ENCODE measurements at places on chromosomes 3 and 15.

DNA sequence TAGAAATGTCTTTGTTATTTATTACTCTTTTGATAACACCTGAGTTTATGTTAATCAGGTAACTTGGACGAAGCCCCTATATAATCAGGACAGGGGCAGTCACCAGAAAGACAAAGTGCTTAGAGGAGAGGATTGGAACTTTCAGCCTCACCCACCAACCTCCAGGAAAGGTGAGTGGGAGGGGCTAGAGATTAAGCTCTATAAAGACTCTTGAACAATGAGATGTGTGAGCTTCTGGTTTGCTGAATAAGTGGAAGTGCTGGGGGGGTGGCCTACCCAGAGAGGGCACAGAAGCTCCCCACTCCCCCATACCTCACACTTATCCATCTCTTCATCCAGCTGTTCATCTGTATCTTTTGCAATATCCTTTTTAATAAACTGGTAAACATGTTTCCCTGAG is 73.9 kb downstream of the TTBK2 start:
- H3K4me1 ChIP-seq, result no peaks in the 10 kb centered on the region
- DNase-seq, result no peak
- no peaks in the 10 kb centered on the region for H3K36me3 ChIP-seq
- no peak overlapping the region for H3K27ac ChIP-seq

DNA sequence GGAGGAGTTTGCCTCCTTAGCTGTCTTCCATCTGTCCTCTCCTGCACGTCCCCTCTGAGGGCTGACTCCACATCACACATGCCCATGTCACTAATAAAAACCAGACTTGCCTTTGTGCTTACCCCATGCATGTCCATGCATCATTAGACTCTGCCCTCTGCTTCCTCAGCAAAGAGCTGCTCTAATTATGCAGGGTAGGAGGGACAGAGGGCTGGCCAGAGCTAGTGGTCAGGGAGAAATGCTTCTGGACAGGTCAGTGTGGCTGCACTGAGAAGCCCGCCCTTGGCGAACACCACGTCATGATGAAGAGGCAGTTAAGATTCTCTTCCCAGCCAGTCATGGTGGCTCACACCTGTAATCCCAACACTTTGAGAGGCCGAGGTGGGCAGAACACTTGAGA is 8.9 kb downstream of the CA12 start:
- no peaks in the 10 kb centered on the region for H3K27me3 ChIP-seq
- H3K4me3 ChIP-seq, result peak overlapping the region; percentile 27
- DNase-seq, result peak; percentile 52
- H3K4me1 ChIP-seq, result peaks cover 47% of the 10 kb centered on the region
- no peaks in the 10 kb centered on the region for H3K36me3 ChIP-seq

DNA sequence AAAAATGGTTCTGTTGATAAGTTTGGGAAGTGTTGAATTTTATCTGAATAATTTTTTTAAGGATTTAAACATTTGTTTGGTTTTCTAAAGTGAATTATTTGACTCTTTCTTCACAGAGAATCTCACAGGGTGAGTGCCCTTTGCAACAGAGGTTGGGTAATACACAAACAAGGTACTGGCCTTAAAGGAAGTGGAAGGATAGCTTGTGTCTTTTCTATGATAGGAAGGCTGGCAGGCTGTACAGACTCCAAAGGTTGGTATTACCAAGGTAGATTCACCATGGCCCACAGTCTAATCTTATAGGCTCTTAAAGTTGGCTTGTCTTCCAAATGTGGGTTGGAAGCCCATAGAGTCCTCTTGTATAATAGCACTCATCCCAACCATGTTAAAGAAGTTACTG is 311.5 kb downstream of the SV2B start:
- H3K4me1 ChIP-seq, result peaks cover 4% of the 10 kb centered on the region
- no peaks in the 10 kb centered on the region for H3K36me3 ChIP-seq
- no peaks in the 10 kb centered on the region for H3K27me3 ChIP-seq
- no peak overlapping the region for H3K27ac ChIP-seq
- H3K4me3 ChIP-seq, result no peak overlapping the region

GRCh38 chr15:94235646-94236045 is 4.3 kb downstream of the MCTP2 start:
- no peaks in the 10 kb centered on the region for H3K4me1 ChIP-seq
- peaks cover 8% of the 10 kb centered on the region for H3K27me3 ChIP-seq
- no peaks in the 10 kb centered on the region for H3K36me3 ChIP-seq
- no peak overlapping the region for H3K4me3 ChIP-seq
- no peak for DNase-seq
- H3K27ac ChIP-seq, result no peak overlapping the region

- H3K36me3 ChIP-seq, result no peaks in the 10 kb centered on the region
- no peak for DNase-seq
- H3K27ac ChIP-seq, result no peak overlapping the region
- H3K27me3 ChIP-seq, result no peaks in the 10 kb centered on the region
- H3K4me3 ChIP-seq, result no peak overlapping the region
These were observed 21.5 kb downstream of the CD86 start for GRCh38 chr3:122076491-122077292.

GRCh38 chr15:99130765-99131440 is 26.0 kb downstream of the SYNM start:
- no peak overlapping the region for H3K27ac ChIP-seq
- H3K4me3 ChIP-seq, result no peak overlapping the region
- H3K36me3 ChIP-seq, result no peaks in the 10 kb centered on the region
- no peak for DNase-seq
- no peaks in the 10 kb centered on the region for H3K27me3 ChIP-seq
- peaks cover 25% of the 10 kb centered on the region for H3K4me1 ChIP-seq

- no peaks in the 10 kb centered on the region for H3K4me1 ChIP-seq
- DNase-seq, result no peak
- no peaks in the 10 kb centered on the region for H3K27me3 ChIP-seq
- H3K27ac ChIP-seq, result no peak overlapping the region
- no peak overlapping the region for H3K4me3 ChIP-seq
These were observed 405.5 kb upstream of the CNTN4 start for GRCh38 chr3:1693145-1693544.

- H3K27me3 ChIP-seq, result no peaks in the 10 kb centered on the region
- no peak overlapping the region for H3K27ac ChIP-seq
- no peak overlapping the region for H3K4me3 ChIP-seq
- no peaks in the 10 kb centered on the region for H3K4me1 ChIP-seq
- no peaks in the 10 kb centered on the region for H3K36me3 ChIP-seq
- peak; percentile 63 for DNase-seq
These were observed 260.4 kb upstream of the KCNMB2 start for GRCh38 chr3:178275793-178276192.

DNA sequence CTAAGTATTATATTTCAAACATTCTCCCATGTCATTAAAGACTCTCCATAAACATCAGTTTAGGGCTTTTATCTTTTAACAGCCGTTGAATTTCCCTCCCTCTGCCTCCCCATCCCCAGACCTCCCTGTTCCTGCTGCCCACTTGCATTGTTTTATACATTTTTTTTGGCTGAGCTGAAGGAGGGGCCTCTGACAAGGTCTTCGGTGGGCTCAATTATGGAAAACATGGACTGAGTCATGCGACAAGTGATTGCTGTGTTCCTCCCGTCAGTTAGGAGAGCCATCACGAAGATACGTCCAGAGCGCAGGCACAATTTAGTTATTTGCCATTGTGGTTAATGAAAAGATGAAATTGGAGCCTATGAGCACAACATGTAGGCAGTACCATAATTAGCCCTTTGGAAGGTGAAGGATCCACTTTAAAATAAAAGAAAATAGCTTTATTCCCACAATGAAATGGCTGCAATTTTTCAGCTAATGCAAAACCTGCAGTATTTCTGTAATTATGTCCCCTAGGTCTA is 12.0 kb upstream of the NMNAT3 start:
- H3K27ac ChIP-seq, result no peak overlapping the region
- H3K4me1 ChIP-seq, result no peaks in the 10 kb centered on the region
- H3K4me3 ChIP-seq, result no peak overlapping the region
- peaks cover 9% of the 10 kb centered on the region for H3K27me3 ChIP-seq
- H3K36me3 ChIP-seq, result no peaks in the 10 kb centered on the region
- no peak for DNase-seq

DNA sequence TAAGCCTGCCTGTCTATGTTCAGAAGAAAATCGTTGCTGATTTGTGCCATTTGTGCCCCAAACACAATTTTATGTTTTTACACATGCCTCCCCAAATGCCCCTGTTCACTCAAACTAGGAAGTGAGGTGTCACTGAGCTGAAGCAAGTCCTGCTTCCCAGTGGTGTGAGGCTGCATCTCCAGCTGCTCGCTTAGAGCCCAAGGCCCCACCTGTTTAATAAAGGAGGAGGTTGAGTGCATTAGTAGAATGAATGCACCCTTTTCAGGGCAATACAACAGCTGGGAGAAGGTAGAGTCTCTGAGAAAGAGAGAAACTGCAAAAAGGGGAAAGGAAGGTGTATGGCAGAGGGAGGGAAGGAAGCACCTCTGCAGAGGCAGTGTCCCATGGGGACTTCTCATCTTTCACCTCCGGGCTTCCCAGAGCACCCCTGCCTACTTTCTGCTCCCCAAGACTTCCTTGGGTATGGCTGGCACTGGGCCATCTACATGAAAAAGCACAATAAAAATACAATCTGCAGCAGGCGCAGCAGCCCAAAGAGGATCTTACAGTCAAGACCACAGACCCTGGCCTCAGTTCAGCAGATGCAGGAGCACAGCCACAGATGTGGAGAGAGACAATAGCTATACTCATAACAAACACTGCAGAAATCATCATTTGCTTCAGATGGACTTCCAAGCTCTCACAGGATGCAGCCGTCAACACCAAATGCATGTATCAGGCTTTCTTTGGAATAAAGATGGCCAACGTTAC is 165.9 kb downstream of the POLR2M start:
- no peak overlapping the region for H3K4me3 ChIP-seq
- H3K27ac ChIP-seq, result no peak overlapping the region
- H3K4me1 ChIP-seq, result peaks cover 17% of the 10 kb centered on the region
- DNase-seq, result no peak
- no peaks in the 10 kb centered on the region for H3K27me3 ChIP-seq

DNA sequence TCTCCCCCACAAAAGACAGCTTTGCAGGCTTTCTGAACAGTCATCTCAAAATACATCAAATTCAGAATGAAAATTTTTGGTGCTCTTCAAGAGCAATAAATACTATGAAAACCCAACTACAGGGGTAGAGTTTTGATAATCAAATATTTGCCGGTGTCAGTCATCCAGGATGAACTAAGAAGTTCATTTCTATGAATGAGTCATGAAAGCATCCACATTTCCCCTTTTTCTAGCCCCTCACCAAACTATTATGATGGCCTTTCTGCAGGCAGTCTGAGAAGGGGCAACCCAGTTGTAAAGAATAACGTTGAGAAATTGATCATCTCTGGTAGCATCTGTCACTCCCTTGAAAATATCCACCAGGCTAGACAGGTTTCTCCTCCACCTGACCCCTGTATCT is 3.1 kb upstream of the LPCAT4 start:
- no peaks in the 10 kb centered on the region for H3K27me3 ChIP-seq
- H3K36me3 ChIP-seq, result no peaks in the 10 kb centered on the region
- no peak overlapping the region for H3K4me3 ChIP-seq
- no peak overlapping the region for H3K27ac ChIP-seq

- H3K4me3 ChIP-seq, result no peak overlapping the region
- no peak for DNase-seq
- no peaks in the 10 kb centered on the region for H3K27me3 ChIP-seq
- no peak overlapping the region for H3K27ac ChIP-seq
- peaks cover 5% of the 10 kb centered on the region for H3K4me1 ChIP-seq
These were observed 83.4 kb downstream of the ATP2B2 start for GRCh38 chr3:10421996-10422395.

- peaks cover 5% of the 10 kb centered on the region for H3K4me1 ChIP-seq
- no peak overlapping the region for H3K27ac ChIP-seq
- DNase-seq, result no peak
- H3K4me3 ChIP-seq, result no peak overlapping the region
These were observed 11.9 kb upstream of the PKM start for GRCh38 chr15:72242775-72243370.

DNA sequence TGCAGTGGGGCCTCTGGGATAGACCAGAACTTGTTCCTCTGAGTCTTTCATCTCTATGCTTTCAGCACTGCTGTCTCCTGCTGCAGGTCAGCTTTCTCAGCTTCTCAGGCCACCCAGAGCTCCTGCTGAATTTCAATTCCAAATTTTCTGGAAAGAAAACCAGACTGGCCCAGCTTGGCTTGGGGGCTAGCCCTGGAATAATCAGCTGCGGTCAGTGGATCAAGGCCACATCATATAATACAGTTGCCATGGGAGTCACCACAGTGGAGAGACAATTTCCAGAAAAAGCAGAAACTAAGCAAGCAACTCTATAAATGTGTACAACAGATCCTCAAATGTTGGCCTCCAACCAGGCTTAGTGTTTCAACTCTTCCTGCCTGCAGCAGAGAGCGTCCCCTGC is 91.1 kb upstream of the SLC24A5 start:
- H3K4me1 ChIP-seq, result no peaks in the 10 kb centered on the region
- no peaks in the 10 kb centered on the region for H3K36me3 ChIP-seq
- no peak overlapping the region for H3K4me3 ChIP-seq
- H3K27me3 ChIP-seq, result peaks cover 3% of the 10 kb centered on the region
- peak; percentile 7 for DNase-seq

GRCh38 chr15:26132811-26133210 is 269.7 kb upstream of the ATP10A start:
- no peak overlapping the region for H3K4me3 ChIP-seq
- no peaks in the 10 kb centered on the region for H3K36me3 ChIP-seq
- no peak for DNase-seq
- no peaks in the 10 kb centered on the region for H3K4me1 ChIP-seq
- no peak overlapping the region for H3K27ac ChIP-seq

DNA sequence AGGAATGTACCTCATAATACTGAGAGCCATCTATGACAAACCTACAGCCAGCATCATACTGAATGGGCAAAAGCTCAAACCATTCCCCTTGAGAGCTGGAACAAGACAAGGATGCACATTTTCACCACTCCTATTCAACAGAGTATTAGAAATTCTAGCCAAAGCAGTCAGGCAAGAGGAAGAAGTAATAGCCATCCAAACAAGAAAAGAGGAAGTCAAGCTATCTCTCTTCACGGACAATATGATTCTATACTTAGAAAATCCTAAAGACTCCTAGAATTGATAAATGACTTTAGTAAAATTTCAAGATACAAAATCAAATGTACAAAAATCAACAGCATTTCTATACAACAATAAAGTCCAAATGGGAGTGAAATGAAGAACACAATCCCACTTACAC is 30.2 kb downstream of the OCA2 start:
- H3K36me3 ChIP-seq, result no peaks in the 10 kb centered on the region
- no peaks in the 10 kb centered on the region for H3K4me1 ChIP-seq
- no peaks in the 10 kb centered on the region for H3K27me3 ChIP-seq
- no peak overlapping the region for H3K4me3 ChIP-seq
- no peak overlapping the region for H3K27ac ChIP-seq

- no peaks in the 10 kb centered on the region for H3K36me3 ChIP-seq
- no peak overlapping the region for H3K27ac ChIP-seq
- H3K4me3 ChIP-seq, result no peak overlapping the region
- H3K4me1 ChIP-seq, result no peaks in the 10 kb centered on the region
- no peak for DNase-seq
These were observed 36.4 kb downstream of the APH1B start for GRCh38 chr15:63313825-63314224.
